Posterior cingulate gyrus (tissue), 11 donors: ENCODE measurements at places on chromosomes 4 and X.

DNA sequence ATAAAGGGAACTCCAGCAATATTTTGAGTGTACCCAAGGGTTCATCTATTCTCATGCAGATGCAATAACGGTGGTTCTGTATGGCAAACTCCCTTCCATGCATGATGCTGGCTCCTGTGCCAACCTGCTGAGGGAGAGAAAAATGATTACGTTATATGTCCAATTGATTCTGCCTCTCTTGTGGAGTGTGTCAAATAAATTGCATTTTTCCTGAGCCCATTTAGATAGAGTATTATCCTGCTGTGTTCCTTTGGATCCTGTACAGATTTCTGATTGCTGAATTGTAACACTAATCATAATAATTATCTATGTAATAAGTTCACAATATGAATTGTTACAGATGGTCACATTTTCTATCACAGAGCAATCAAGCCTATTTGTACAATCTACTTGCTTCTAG is 821.7 kb downstream of the C4orf33 start:
- no peak for DNase-seq

DNA sequence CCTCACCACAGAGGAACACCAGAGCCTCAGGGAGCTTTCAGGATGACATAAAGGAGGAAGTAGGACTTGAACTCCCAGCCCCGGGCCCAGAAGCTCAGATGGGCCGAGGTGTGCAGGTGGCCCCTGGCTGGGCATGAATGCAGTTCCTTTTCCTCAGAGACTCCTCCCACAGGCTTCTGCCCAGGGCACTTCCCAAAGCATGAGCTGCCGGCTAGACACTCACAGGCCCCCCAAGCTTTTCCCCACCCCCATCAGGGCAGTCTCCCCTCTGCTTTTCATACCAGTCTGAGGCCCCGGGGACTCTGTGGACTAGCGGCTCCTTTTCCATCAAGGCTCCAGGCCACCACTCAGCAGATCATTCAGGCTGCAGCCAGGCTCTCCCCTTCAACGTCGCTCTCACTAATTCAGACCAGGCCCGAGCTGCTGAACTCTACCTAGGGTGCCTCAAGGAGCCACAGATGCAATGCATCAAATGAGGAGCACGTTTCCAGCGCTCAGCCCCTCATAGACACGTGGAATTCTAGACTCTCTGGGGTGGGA is 36.9 kb downstream of the HMX1 start:
- no peak for DNase-seq

DNA sequence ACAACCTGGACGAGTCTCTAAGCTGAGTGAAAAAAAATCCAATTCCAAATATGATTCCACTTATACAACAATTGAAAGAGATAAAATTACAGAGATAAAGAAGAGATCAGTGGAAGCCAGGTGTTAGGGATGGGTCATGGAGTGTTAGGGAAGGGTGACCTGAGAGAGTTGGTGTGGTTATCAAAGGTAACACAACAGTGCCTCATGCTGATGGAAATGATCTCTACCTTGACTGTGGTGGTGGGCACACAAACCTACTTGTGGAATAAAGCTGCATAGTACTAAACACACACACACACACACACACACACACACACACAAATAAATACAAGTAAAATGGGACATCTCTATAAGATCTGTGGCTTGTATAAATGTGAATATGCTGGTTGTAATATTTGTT is 26.0 kb downstream of the BEND2 start:
- no peak for DNase-seq

GRCh38 chr4:148004228-148004857 is 272.5 kb downstream of the ARHGAP10 start:
- peak; percentile 26 for DNase-seq

DNA sequence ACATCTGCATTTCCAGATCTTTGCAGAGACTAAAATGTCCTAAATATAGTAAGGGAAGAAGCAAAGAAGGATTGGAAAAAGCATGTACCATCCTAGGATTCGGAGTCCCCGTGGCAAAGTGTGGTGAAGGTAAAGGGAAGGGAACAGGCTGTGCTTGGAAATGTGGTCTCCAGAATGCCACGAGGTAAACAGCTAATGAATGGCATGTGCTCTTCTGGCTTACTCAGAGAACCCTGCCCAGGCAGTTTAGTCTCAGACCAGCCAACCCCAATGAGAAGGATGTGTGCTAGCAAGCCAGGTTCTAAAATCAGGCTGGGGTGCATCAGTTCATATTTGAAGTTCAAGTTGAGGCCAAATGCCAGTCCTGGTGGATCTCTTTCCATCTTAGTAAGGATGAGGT is 113.1 kb downstream of the RS1 start:
- DNase-seq = no peak

- no peak for DNase-seq
Measured at GRCh38 chr4:106264331-106264728, 51.7 kb downstream of the TBCK start.

DNA sequence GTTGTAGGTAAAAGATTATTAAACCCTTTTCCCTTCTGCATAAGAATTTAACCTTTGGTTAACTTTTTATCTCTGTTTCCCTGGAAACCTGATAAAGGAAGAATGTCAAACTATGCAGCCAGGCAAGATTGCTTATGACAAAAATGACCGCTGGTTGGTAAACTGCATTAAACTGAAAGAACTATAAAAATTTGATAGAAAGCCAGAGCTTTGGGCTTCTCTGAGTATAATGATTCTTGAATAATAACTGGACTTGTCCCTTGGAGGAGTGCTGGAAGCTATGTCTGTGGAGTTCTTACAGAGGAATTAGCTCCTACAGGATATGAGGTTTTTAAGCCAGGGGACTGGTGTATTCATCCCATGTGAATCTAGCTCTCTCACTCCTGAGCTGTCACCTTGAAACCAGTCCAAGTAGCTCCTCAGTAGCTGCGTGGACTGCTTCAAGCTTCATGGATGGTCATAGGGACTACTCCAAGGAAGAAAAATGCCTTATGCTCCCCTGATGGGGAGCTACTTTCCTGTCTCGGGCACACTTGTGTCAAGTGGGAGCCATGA is 52.0 kb downstream of the RASL11B start:
- DNase-seq = no peak

- no peak for DNase-seq
Measured at GRCh38 chr4:6473264-6474052, 1.0 kb upstream of the PPP2R2C start.

DNA sequence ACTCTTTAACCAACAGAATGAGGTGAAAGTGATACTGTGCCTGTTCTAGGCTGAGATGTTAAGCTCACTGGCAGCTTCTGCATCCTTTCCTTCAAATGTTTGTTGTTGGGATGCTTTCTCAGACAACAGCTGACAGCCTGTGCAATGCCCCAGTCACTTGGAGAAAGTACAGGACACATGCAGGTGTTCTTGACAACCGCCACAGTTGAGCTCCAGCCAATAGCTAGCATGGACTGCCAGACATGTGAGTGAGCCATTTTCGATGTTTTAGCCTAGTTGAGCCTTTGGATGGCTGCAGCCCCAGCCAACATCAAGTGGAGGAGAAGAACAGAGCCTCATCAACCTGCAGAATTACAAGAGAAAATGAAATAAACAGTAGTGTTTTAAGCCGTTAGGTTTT is 94.1 kb upstream of the PPP3CA start:
- DNase-seq = no peak

DNA sequence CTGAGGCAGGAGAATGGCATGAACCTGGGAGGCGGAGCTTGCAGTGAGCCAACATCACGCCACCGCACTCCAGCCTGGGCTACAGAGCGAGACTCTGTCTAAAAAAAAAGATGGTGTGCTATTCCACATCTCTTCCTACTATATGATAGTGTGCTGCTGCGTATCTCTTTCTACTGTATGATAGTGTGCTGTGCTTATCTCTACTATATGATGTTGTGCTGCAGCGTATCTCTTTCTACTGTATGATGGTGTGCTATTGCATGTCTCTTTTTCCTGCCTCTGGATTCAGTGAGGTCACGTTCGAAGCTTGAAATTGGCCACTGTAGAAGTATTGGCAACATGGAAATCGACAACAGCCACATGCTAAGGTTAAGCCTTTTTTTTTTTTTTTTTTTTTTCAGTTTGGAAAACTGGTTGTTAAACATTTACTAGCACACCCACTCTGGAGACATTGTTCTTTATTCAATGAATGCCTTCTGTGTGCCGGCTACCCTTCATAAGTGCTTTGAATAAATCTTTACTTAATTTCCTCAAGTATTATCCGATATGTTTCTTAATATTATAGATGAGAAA is 31.0 kb downstream of the ARFIP1 start:
- no peak for DNase-seq

GRCh38 chrX:154515090-154515965 is 704 bp downstream of the FAM3A start:
- DNase-seq = no peak

DNA sequence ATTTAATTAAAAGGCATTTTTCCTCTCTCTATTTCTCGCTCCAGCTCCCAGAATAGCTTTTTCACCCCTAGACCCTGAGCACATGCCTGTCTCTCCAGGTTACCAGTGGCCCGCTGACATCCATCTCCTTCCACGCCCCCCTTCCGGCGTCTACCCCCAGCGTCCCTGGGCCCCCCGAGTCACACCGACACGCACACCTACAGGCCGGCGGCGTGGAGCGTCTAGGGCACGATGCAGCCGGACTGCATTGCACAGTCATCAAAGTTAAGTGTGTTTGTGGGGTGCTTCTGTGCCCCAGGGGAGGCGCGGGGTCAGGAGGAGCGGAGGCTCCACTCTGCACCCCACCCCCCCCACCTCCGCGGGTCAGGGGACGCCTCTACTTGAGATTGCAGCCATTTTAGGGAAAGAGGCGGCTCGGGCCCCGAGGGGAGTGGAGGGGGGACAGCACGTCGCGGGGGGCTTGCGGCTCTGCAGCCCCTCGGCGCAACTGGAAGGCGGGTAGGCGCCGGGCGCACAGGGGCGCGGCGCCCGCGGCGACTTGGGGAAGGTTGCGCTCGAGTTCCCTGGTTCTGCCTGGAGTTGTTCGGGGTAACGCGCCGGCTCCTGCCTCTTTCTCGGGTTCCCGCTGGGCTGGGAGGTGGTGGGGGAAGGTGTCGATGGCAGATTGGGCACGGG is 112.7 kb downstream of the DHX15 start:
- no peak for DNase-seq

DNA sequence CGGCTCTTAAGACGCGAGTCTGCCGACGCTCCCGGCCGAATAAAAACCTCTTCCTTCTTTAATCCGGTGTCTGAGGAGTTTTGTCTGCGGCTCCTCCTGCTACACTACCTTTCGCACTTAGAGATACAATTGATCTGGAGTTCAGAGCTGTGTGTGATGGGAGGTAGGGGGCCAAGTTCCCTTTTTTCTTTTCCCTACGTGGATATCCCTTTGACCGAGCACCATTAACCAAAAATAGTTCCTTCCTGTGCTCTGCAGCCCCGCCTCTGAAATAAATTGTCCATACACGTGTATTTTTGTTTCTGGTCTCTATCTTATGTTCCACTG is 555 bp upstream of the PGM2 start:
- no peak for DNase-seq

DNA sequence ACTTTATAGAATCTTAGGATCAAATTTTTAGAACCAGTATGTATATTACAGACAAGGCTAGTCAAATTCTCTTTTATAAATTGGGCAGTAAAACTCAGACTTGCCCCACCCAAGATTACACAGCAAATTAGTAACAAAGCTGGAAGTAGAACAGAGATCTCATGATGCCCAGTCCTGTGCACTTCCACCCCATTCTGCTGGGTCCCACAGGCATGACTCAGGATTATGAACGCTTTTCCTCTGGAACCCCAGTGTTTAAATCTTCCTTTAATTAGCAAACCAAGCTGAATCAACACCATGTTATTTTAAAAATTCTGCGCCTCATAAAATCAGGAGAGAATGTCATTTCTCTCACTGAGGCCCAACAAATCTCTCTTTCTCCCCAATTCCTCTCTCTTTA is 1.5 kb upstream of the IL13RA2 start:
- no peak for DNase-seq

GRCh38 chr4:111475001-111475400 is 670.3 kb upstream of the FAM241A start:
- no peak for DNase-seq

GRCh38 chr4:60989141-60989540 is 211.0 kb upstream of the ADGRL3 start:
- DNase-seq = no peak

GRCh38 chr4:89222170-89222569 is 85.4 kb downstream of the GPRIN3 start:
- DNase-seq = no peak
